ENCODE measurements at places on chromosomes 13 and 19. TPM values are rescaled to one million over a fixed set of nuclear protein-coding genes. Genes with fewer than 3 reads are reported as not detected.

The CBY2 gene
- not detected for total RNA-seq

The TEKTIP1 gene
- total RNA-seq, result not detected

The ZNF552 gene
- 1.6 TPM for total RNA-seq

The HCN2 gene
- 1.2 TPM for total RNA-seq

The FFAR1 gene
- total RNA-seq, result not detected

The SETDB2 gene
- total RNA-seq, result 11.5 TPM

The NCLN gene
- 130 TPM for total RNA-seq

The UBXN6 gene
- total RNA-seq, result 92.8 TPM

The CATSPERD gene
- not detected for total RNA-seq

The BCL2L12 gene
- total RNA-seq, result 25.7 TPM

The CDX2 gene
- not detected for total RNA-seq

The FAM216B gene
- not detected for total RNA-seq

The CCDC8 gene
- 22.2 TPM for total RNA-seq

The C1QTNF9 gene
- total RNA-seq, result not detected

The LRRC63 gene
- not detected for total RNA-seq

The MYH14 gene
- total RNA-seq, result not detected

The JAK3 gene
- total RNA-seq, result 6.2 TPM

The POU2F2 gene
- total RNA-seq, result under 0.01 TPM

The LILRB4 gene
- total RNA-seq, result not detected

The KIR3DL2 gene
- total RNA-seq, result not detected

The FAAP24 gene
- 6.6 TPM for total RNA-seq

The ZNF536 gene
- total RNA-seq, result not detected

The UHRF1 gene
- 37.9 TPM for total RNA-seq

The PPM1N gene
- 5.1 TPM for total RNA-seq

The F2RL3 gene
- not detected for total RNA-seq

The EVI5L gene
- 25.5 TPM for total RNA-seq

The ZNF497 gene
- total RNA-seq, result not detected

The GRAMD1A gene
- total RNA-seq, result 28.0 TPM

The DIAPH3 gene
- total RNA-seq, result 24.5 TPM

The C19orf81 gene
- total RNA-seq, result not detected

The KCNC3 gene
- total RNA-seq, result not detected

The DCLK1 gene
- total RNA-seq, result 1.2 TPM

The ZNF761 gene
- total RNA-seq, result 14.2 TPM

The C1QTNF9B gene
- total RNA-seq, result 2.6 TPM

The SHD gene
- total RNA-seq, result not detected

The ZNF302 gene
- 9.7 TPM for total RNA-seq

The SHC2 gene
- under 0.01 TPM for total RNA-seq

The ATP1A3 gene
- 0.29 TPM for total RNA-seq

Data from myometrial cell (primary cell).